ENCODE measurements at places on chromosomes 6 and 20.

DNA sequence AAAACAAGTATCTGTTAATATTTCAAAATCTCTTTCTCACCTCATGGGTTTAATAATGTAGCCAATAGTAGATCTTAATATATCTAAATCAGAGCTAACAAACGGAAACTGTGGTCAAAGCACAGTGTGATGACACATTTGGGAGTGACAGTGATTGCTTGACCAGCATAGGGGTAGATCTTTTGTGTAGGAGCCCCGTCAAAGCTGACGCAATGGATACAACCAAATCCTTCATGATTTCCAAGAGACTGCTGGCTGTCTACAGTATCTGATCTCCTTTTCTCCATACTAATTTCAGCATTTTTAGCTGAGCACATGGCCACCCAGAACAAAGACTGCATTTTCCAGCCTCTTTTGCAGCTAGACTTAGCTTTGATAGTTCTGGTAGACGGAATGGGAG, 299.3 kb upstream of the ECI2 start:
- no peak for DNase-seq

GRCh38 chr6:105087571-105088211, 92.1 kb downstream of the POPDC3 start:
- DNase-seq = peak; percentile 64

GRCh38 chr20:3614466-3614865, 48.7 kb downstream of the GFRA4 start:
- DNase-seq = no peak

GRCh38 chr20:51037532-51038115, 14.7 kb upstream of the KCNG1 start:
- DNase-seq = no peak

DNA sequence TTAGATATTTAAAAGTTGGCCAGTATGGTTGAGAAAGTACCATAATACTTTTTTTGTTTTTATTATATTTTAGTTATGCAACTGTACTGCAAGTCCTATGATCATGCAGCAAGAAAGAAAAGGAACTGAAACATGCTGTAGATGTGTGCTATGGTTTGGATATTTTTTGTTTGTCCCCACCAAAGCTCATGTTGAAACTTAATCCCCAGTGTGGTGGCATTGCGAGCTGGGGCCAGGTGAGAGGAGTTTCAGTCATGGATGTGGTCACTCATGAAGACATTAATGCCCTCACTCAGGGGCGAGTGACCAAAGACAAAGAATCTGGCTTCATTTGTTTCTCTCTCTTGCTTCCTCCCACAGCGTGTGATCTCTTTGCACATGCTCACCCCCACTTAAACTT, 393.9 kb downstream of the PAX1 start:
- DNase-seq = no peak
